ENCODE measurements at places on chromosomes 6 and 20.

- DNase-seq = no peak
Measured at GRCh38 chr6:98920904-98921431, 26.8 kb downstream of the FBXL4 start.

- DNase-seq = no peak
Measured at GRCh38 chr20:21279706-21280521, 23.2 kb upstream of the XRN2 start.

GRCh38 chr6:11525468-11526155 lies 11.9 kb upstream of the TMEM170B start:
- no peak for DNase-seq

GRCh38 chr6:138596126-138596525 lies 96.8 kb upstream of the NHSL1 start:
- DNase-seq = no peak

All from activated CD8-positive, alpha-beta memory T cell treated with anti-CD3 and anti-CD28 coated beads for 24 hours (primary cell).